ENCODE measurements at places on chromosomes 6 and 20.

- peak; percentile 61 for DNase-seq
Measured at GRCh38 chr6:44133003-44133931, 5.9 kb downstream of the TMEM63B start.

- no peak for DNase-seq
Measured at GRCh38 chr6:88013015-88013414, 34.6 kb upstream of the SPACA1 start.

DNA sequence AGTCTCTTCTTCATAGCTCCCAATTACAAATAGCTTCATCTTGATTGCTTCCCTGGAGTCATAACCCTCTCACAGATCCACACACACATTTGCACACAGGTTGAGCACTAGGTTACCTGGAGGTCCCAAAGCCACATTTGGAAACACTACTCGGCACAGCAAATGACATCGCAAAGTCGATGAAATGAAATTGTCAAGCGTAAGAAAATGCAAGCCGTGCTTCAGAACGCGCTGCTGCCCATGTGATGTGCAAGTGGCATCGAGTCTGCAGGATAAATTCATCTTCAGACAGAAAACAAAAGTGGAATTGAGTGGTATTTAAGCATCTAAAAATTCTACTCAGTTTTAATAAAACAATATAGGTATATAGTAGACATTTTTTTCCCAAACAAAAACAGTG is 298.0 kb downstream of the TFAP2C start:
- no peak for DNase-seq

DNA sequence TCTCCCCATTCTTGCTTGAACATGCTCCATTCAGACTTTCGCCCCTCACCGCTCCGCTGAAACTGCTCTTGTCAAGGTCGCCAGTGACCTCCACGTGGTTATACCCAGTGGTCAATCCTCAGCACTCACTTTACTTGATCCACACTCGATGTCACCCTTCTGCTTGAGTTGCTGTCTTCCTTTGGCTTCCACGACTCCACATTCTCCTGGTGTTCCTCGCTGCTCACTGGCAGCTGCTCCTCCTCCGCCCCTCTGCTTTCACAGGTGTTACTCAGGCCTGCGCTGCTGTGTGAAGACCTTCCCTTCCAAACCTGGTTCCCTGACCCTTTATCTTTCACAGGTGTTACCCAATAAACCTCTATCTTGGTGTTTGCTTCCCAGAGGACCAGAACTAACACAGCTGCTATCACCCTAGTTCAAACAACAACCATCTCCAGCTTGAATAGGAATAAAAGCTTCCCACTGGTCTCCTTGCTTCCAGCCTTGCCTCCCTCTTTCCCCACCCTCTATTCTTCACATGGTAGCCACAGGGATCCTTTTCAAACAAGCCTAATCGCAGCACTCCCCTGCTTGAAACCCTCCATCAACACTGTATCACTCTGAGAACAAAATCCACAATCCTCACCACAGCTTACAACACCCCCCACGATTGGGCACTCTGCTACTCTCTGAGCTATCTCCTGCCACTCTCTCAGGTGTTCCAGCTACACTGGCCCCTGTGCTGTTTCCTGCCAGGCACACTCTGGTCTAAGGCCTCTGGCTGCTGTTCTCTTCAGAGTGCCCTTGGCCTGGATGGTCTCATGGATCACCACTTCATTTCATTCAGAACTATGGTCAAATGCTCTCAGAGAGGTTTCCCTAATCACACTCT is 10.7 kb downstream of the PPIL1 start:
- DNase-seq, result no peak

DNA sequence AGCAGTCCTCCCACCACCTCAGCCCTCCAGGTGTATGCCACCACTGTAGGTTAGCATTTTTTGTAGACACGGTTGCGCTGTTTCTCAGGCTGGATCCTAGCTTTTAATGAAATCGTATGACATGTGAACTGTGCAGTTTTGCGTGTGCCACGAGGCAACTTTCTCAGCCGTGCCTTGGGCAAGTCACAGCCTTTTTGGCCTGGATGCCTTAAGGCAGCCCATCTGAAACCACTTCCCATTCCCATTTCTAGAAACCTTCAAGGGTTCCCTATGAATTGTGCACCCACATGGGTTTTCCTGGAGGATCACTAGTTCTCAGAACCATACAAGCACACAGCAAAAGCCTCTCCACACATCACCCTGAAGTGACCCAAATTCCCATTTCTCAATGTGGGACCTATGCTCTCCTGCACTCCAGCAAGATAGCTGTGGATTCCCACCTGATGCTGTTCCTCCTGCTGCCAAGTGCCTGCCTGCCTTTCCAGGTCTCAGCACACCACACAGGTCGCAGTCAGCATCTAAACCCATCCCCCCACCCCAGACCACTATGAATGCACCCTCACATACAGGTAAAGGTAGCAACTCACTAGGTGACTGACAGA is 28.9 kb downstream of the SNX5 start:
- no peak for DNase-seq

- DNase-seq, result no peak
Measured at GRCh38 chr6:20991910-20992309, 457.7 kb downstream of the CDKAL1 start.

DNA sequence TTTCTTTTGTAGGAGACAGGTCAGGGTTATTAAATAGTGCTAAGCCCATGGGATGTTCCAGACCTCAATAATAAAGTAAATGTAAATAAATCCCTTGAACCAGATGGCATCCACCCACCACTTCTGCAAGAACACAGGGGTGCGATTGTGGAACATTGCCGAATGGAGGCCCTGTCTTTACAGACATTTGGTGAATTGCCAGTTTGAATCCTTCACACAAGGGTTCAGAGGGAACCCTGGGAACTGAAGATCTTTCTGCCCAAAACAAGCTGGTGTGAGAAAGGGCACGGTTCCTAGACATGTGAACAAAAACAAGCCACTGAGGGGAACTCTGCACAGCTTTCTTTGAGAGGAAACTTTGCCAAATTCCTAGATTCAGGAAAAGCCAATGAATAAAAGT is 30.2 kb upstream of the RNF8 start:
- DNase-seq, result no peak

DNA sequence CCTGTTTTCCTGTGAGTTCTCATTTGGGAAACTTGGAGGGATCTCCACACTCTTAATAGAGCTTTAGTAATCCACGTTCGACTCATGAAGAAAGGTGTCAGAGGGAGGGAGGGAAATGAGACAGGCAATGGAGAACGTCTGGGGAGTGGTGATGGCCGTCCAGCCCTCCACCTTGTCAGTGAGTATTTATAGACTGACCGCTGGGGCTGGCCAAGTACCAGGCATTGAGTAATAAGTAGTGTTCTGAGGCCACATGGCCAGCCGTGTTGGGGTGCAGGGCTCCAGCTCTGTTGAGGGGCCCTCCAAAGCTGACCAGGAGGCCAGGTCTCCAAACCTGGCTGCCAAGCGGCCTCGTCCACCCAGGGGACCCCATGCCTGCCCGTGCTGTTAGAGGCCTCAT is 11.3 kb upstream of the DSN1 start:
- DNase-seq, result no peak

- no peak for DNase-seq
Measured at GRCh38 chr6:127561660-127562059, 15.3 kb upstream of the C6orf58 start.

DNA sequence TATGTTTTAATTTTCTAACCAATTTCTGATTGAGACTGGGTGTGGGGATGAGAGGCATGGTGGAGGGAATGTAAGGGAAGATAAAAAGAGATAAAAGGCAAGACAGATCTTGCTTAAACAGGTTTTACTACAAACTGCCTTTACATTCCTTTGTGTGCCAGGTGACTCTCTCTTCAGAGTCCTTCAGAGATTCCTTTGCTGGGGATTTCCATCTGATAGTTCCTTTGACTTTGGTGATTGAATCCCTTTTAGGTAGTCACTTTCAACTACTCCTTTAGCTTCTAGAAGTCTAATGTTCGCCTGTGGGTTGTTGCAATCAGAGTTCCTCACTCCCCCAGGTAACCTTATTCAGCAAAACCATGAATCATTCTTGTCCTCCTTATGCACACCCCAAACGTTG is 283.3 kb upstream of the MANEA start:
- DNase-seq, result no peak

DNA sequence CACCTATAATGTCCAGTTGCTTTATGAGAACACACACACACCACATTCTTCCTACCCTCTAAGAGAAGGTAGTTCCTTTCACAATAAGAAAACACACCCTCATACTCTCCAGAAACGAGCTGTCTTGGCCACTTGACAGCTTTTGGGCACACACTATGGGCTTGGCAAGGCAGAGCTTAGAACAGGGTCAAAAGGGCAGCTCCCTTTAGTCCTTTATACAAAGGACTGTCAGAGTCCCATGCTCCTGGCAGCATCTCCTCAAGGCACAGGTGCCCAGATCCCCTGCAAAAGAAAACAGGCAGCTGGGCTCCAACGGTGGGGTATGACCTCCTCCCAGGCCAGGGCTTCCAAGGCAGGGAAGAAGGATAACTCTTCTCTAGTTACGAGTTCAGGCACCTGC is 4.9 kb upstream of the LYRM2 start:
- no peak for DNase-seq

- no peak for DNase-seq
Measured at GRCh38 chr20:36647196-36648121, 1.5 kb upstream of the SLA2 start.

GRCh38 chr6:13724182-13724581 is 12.5 kb upstream of the RANBP9 start:
- no peak for DNase-seq

DNA sequence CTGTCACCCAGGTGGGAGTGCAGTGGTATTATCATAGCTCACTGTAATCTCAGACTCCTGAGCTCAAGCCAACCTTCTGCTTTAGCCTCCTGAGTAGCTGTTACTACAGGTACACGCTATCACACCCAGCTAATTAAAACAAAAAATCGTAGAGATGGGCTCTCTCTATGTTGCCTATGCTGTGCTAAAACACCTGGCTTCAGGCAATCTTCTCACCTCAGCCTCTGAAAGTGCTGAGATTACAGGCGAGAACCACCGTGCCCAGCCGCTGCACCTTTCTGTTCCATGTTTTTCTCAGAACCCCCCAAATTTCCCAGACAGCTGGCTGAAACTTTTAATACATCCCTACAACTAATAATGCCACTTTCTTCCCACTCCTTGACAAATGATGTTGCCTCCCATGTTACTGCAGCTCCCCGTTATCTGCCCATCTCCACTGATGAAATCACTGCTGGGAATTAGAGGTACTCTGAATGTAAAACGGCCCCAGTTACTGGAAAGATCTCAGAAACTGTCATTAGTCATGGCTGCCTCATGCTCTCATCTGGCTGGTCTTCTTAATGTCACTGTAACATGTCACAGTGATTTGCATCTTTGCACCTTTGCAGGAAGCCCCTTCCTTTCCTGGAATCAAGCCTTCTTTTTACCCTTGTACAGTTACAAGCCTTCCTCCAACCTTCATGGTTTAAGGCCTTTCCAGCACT is 697.5 kb downstream of the PRKN start:
- no peak for DNase-seq

- no peak for DNase-seq
Measured at GRCh38 chr6:18171871-18172270, 16.6 kb downstream of the KDM1B start.

- DNase-seq, result no peak
Measured at GRCh38 chr6:8642131-8642530, 206.8 kb upstream of the SLC35B3 start.

DNA sequence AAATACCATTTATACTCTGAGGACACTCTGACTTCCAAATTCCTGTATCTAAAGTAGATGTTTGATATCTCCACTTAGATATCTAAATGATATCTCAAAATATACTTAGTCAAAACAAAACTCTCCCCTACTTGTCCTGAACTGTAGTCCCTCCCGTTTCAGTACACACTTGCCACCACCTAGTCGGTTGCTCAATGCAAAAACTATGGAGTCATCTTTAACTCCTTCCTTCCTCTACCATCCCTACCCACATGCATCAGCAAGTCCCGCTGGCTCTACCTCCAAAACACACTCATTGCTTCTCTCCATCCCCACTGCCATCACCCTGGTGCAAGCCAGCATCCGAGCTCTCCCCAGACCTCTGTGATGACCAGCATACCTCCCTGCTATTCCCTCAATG is 13.2 kb downstream of the STX7 start:
- DNase-seq, result no peak

- peak; percentile 48 for DNase-seq
Measured at GRCh38 chr20:63475209-63475608, 2.8 kb upstream of the KCNQ2 start.

DNA sequence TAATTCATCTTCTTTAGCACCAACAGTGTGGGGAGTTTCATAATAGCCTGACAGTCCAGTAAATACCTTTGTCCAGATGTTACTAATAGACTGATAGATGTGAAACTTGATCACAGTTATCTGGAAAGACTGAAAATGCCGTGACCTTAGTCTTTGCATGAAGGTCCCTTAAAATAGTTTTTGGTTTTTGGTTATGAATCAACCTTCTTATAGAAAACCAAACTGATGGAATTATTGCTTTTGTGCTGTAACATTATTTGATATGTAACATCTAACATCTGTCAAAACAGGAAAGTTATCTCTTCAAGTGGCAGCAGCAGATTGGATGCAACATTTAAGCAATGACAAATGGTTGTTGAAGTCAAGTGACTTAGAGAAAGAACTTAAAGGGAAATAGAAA is 190.4 kb downstream of the DOK5 start:
- DNase-seq, result no peak
